ENCODE measurements at places on chromosomes 4 and X.
A peak's percentile ranks its signal among the peaks of the same experiment; 100 is the strongest.

DNA sequence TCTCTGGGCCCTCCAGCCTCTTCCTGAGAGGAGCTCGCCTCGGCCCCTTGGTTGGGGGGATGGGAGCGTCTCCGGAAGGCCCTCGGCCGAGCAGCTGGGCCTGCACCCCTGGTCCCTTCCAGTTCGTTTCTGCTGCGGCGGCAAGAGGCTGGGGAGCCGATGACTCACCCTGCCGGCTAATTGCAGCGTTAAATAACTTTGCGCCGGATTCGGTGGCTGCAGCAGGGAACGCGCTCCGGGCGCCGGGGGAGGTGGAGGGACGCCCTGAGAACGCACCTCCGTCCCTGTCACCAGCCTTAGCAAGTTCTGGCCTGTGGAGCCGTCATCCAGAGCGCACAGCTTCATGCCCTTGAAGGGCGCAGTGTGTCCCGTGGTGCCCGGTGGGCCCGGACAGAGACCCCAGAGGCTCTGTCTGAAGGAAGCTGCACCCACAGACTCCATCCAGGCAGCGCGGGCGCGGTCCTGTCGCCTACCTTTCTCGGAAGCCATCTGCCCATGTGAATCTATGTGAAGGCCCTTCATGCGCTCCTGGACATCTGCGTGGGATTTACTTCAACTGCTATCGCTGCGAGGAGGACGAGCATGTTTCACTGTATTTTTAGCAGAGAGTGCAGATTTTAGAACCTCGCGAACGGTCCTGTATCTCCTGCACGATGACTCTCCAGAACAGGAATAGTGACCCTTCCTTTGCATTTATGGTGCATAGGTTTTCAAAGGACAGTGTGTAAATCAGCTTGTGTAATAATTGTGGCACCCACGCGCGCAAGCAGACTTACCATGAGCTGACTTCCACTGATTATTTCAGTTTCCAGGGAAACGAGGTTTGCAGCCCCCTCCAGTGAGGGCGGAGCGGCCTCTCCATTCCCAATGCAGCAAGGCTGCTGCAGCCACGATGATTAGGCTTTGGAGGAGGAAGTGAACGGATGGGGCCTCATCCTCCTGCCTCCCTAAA is 1.7 kb upstream of the TMEM271 start:
- DNase-seq, result peak; percentile 58

DNA sequence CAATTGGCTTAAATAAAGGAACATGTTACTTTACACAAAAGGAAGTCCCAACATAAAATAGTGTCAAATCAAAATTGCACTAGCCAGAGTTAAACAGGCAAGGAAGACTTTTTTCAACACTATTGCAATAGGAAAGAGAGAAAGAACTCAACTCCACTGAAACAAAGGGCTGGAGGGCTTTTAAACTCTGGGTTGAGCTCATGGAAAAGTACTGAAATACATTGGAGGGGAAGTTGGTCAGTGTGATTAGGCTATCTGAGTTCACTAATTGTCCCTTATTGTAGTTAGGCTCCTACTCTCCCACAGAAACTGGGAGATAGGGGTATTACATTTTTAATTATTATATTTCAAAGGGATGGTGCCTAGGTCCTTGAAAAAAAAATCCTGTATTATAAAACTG is 491.2 kb upstream of the LCORL start:
- no peak for DNase-seq

- peak; percentile 95 for DNase-seq
Observed at GRCh38 chr4:98143001-98143899, at the start of gene STPG2. Gene STPG2, minus strand, starts transcription at chr4:98143476.

DNA sequence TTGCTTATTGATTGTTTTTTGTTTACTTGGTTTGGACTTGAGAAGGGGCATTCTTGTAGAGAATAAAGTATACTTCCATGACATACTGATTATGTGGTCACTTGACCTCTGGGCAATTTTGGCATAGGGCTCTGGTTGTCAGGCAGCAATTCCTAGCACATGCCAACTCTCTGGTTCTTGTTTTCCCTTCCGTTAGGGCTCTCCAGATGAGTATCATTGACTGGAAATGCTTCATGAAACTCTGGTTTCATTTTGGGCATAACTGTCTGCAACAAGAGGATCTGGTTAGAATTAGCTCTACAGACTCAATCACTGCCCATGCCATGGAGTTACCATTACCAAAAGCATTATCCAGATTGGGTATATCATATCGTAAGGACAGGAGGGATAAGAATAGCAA is 1057.9 kb downstream of the FAT4 start:
- no peak for DNase-seq

DNA sequence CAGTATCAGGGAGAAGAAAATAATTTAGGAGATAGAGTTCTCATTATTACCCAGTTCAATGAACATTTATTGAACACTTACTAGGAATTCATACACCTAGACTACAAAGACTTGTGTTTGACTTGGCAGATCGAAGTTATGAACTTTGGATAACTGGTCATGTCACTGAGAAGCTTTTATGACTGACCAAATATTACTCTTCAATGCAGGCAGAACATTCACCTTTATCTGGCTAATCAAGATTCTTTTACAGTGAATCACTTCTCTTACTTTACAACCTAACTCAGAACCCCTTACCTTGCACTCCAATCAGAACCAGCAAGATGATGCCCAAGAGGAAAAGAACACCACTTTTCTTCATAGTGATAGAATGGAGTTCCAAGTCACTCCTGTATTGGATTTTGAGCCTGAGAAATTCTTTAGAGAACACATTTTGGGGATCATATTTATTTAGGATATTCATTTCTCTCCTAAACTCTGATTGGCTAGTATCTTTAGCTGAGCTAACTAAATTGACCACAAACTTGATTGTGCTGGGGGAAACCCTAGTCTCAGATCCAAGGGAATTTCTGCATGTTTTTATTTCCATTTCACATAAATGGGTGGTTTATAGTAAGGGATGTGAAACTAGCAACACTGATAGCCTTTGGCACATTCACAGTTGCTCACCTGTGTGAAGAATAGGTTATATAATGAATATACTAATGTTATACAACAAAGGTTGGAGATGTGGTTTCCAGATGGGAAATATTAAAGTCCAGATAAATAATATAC is at the start of gene CXCL9:
TSS of gene CXCL9 (minus strand) at position 421 of the 774 bp plus-strand sequence. CDS start at position 361, 60 bp downstream.
- no peak for DNase-seq

Measured in activated T-cell treated with anti-CD3 and anti-CD28 coated beads, Interleukin-2, amount 50 U/mL, for 48 hours (primary cell).